Endodermal cell (in vitro differentiated cells): ENCODE measurements at places on chromosomes 11 and 22. TPM values are rescaled to one million over a fixed set of nuclear protein-coding genes. Genes with fewer than 3 reads are reported as not detected.
A peak's percentile ranks its signal among the peaks of the same experiment; 100 is the strongest.

GRCh38 chr22:44668190-44668885 lies 33.7 kb upstream of the PRR5 start:
- H3K36me3 ChIP-seq, result no peaks in the 10 kb centered on the region
- H3K4me3 ChIP-seq, result peak overlapping the region; percentile 77
- H3K4me1 ChIP-seq, result no peaks in the 10 kb centered on the region
- H3K27me3 ChIP-seq, result peaks cover 11% of the 10 kb centered on the region
- H3K27ac ChIP-seq, result no peak overlapping the region
- DNase-seq, result peak; percentile 87

- H3K4me1 ChIP-seq, result no peaks in the 10 kb centered on the region
- DNase-seq, result peak; percentile 37
- H3K36me3 ChIP-seq, result no peaks in the 10 kb centered on the region
- H3K27ac ChIP-seq, result no peak overlapping the region
- peaks cover 6% of the 10 kb centered on the region for H3K27me3 ChIP-seq
Observed at GRCh38 chr11:129723146-129723760, 92.4 kb upstream of the TMEM45B start.

- H3K27me3 ChIP-seq, result no peaks in the 10 kb centered on the region
- no peaks in the 10 kb centered on the region for H3K4me1 ChIP-seq
- no peak for DNase-seq
Observed at GRCh38 chr11:81345609-81346008, 1388.1 kb downstream of the FAM181B start.

GRCh38 chr22:19743081-19743480 lies 17.5 kb upstream of the TBX1 start:
- no peak overlapping the region for H3K27ac ChIP-seq
- no peaks in the 10 kb centered on the region for H3K36me3 ChIP-seq

DNA sequence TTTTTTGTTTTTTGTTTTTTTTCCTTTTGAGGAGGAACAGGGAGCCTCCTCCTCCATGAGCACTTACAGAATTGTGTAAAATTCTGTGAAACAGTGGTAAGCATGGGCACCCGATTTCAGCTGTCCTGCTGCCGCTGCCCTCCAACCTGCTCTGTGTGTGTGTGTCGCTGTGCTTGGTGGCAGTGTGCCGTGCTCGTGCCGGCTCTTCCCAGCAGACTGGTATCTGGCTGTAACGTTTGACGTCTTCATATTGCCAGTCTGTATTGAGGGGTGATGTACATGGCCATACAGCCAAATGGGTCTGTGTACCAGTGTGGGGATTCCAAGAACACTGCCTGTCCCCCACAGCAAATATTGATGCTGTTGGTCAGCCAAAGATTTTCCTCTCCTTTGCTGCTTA lies 97.1 kb downstream of the CWC15 start:
- peak overlapping the region; percentile 19 for H3K27ac ChIP-seq
- DNase-seq, result peak; percentile 35
- no peak overlapping the region for H3K4me3 ChIP-seq

The ZNRF3 gene
- 14.0 to 19.8 TPM (median 18.7 TPM) in 3 replicates for total RNA-seq

- H3K27me3 ChIP-seq, result no peaks in the 10 kb centered on the region
- DNase-seq, result no peak
- H3K4me1 ChIP-seq, result no peaks in the 10 kb centered on the region
- H3K27ac ChIP-seq, result peak overlapping the region; percentile 4
- H3K4me3 ChIP-seq, result no peak overlapping the region
- no peaks in the 10 kb centered on the region for H3K36me3 ChIP-seq
Observed at GRCh38 chr22:27757928-27758525, 43.5 kb downstream of the MN1 start.

The FOLR2 gene
- total RNA-seq, result not detected in 2 replicates

DNA sequence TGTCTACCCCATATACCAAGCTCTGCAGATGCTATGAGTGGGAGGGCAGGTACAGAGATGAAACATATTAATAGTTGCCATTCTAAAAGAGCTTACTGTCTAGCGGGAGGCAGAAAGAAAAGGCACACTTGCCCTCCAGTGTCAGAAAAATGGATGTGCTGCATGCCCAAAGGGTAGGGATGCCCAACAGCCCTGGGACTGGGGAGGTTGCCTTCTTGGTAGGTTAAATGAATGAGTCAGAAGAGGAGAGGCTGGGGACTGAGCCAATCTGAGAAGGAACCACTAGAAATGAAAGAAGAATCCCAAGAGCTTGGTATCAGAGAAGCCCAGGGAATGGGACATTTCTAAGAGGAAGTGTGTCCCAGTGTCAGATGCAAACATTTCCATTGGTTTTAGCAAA lies 1.2 kb downstream of the BIRC3 start:
- no peaks in the 10 kb centered on the region for H3K36me3 ChIP-seq
- peaks cover 30% of the 10 kb centered on the region for H3K27me3 ChIP-seq
- no peak overlapping the region for H3K4me3 ChIP-seq
- no peak overlapping the region for H3K27ac ChIP-seq

GRCh38 chr11:45507916-45508315 lies 157.5 kb downstream of the CHST1 start:
- H3K27me3 ChIP-seq, result no peaks in the 10 kb centered on the region
- no peak overlapping the region for H3K27ac ChIP-seq
- no peaks in the 10 kb centered on the region for H3K4me1 ChIP-seq
- H3K36me3 ChIP-seq, result no peaks in the 10 kb centered on the region

The PHLDA2 gene
- total RNA-seq, result 5.1 and 7.3 TPM in 2 replicates

The RELA gene
- total RNA-seq, result 34.1 and 40.2 TPM in 2 replicates

GRCh38 chr11:35986947-35987346 lies 43.1 kb downstream of the LDLRAD3 start:
- H3K4me3 ChIP-seq, result no peak overlapping the region
- no peak for DNase-seq
- H3K27me3 ChIP-seq, result no peaks in the 10 kb centered on the region
- no peak overlapping the region for H3K27ac ChIP-seq
- H3K36me3 ChIP-seq, result no peaks in the 10 kb centered on the region

DNA sequence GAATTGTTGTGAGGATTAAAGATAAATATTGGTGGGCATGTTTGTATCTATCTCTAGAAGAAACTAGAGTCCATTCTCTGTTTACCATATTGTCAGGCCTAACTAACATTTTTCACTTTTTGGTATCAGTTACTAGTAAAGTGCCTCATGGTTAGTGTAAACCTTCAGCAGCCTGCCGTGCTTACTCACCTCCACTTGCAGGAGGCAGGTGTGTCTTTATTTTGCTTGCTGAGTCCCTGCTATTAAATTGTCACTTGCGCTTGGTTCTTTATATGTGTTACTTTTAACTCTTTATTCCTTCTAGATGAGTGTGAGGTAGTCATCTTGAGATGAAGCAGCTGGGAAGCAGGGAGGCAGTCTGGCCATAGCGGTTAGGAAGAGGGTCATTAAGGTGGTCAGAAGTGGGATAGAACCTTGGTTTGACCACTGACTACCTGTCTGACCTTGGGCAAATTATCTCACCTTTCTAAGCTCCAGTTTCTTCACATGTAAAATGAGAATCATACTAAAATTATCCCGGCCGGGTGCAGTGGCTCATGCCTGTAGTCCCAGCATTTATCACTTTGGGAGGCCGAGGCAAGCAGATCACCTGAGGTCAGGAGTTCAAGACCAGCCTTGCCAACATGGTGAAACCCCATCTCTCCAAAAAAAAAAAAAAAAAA lies 21.2 kb downstream of the PPP6R3 start:
- H3K4me1 ChIP-seq, result no peaks in the 10 kb centered on the region
- H3K36me3 ChIP-seq, result peaks cover 36% of the 10 kb centered on the region
- no peak overlapping the region for H3K27ac ChIP-seq
- no peaks in the 10 kb centered on the region for H3K27me3 ChIP-seq
- no peak overlapping the region for H3K4me3 ChIP-seq
- DNase-seq, result no peak

- H3K4me3 ChIP-seq, result no peak overlapping the region
- no peak overlapping the region for H3K27ac ChIP-seq
- H3K4me1 ChIP-seq, result no peaks in the 10 kb centered on the region
- H3K27me3 ChIP-seq, result no peaks in the 10 kb centered on the region
- H3K36me3 ChIP-seq, result no peaks in the 10 kb centered on the region
- DNase-seq, result no peak
Observed at GRCh38 chr11:60780065-60780464, 5.1 kb upstream of the MS4A10 start.

DNA sequence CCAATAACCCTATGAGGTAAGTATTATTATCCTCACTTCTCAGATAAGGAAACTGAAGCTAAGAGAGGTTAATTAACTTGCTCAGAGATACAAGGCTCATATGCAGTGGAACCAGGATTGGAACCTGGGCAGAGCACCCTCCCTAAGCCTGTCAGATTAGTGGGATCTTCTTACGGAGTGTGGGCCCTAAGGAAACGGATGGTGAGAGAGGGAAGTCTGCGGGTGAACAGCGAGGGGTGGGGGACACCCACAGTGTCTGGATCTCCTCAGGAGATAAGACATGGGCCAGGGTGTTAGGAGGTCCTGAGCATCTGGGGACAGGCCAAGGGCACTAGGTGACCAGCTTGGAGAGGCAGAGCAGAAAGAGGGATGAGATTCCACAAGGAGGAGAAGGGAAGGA lies 376.0 kb downstream of the CADM1 start:
- H3K4me3 ChIP-seq, result no peak overlapping the region
- H3K27me3 ChIP-seq, result peaks cover 8% of the 10 kb centered on the region
- H3K27ac ChIP-seq, result no peak overlapping the region
- DNase-seq, result no peak
- H3K4me1 ChIP-seq, result no peaks in the 10 kb centered on the region
- no peaks in the 10 kb centered on the region for H3K36me3 ChIP-seq

- H3K36me3 ChIP-seq, result no peaks in the 10 kb centered on the region
- H3K27ac ChIP-seq, result no peak overlapping the region
- H3K4me3 ChIP-seq, result no peak overlapping the region
Observed at GRCh38 chr11:83549984-83550667, 264.0 kb upstream of the CCDC90B start.

The MYBPC3 gene
- total RNA-seq, result 0.13 to 0.16 TPM in 2 of 3 replicates, not detected in the other

DNA sequence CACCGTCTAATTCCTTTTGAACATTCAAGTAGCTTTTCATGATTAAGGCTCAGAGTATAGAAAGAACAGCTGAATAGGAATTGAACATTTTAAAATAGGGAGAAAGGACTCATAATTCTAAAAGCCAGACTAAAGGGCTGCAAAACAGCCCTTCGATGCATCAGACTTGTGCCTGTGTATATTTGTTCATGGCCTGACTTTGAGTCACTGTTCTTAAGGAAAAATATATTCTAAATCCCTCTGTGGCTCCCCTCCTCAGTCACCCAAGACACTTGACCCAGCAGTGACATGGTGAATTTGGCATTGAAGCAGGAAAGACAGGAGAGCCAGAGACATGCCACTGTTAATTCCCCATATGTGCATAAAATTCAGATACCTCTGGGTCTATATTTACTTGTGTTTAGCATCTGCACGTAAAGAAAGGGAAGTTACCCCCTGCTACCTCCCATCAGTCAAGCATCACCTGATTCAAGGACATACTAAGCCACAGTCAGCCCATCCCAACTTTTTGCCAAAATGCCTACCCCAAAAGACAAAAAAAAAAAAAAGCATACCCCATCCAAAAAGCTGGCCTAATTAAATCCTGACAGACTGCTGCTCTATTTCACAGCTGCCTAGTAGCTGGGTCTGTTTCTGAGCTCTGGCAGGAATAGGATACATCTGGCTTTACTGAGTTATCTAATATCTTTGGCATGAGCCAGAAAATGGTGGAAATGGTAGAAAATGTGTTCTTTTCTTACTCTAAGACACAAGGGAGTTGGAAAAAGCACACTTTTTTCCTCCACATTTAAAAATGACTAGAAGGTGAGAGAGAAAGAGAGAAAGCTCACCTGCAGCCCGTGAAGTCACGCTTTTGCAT lies 93.5 kb downstream of the COMMD9 start:
- H3K27me3 ChIP-seq, result no peaks in the 10 kb centered on the region
- H3K4me3 ChIP-seq, result no peak overlapping the region

- no peak overlapping the region for H3K4me3 ChIP-seq
- no peak for DNase-seq
- H3K36me3 ChIP-seq, result no peaks in the 10 kb centered on the region
- peaks cover 4% of the 10 kb centered on the region for H3K4me1 ChIP-seq
- no peak overlapping the region for H3K27ac ChIP-seq
- H3K27me3 ChIP-seq, result peaks cover 30% of the 10 kb centered on the region
Observed at GRCh38 chr11:111010391-111011274, 234.9 kb upstream of the POU2AF2 start.

DNA sequence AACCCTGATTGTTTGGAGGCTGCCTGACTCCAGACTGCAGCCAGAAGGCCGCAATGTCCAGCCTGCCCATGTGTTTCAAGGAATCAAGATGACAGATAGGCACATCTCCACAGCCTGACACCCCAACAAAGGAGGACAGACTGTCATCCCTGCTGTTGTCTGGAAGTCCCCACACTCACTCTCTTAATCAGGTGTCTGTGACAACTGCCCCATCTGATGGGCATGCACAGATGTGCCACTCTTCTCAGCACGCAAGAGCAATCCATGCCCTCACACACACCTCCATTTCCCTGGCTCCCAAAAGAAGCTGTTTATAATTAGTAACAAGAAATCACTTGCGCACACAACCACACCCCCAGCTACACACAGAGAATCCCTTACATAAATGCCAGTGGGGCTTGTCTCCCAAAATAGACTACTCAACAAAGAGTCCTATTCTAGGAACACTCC lies 117.6 kb downstream of the C11orf58 start:
- H3K27ac ChIP-seq, result no peak overlapping the region
- H3K4me1 ChIP-seq, result peaks cover 47% of the 10 kb centered on the region

DNA sequence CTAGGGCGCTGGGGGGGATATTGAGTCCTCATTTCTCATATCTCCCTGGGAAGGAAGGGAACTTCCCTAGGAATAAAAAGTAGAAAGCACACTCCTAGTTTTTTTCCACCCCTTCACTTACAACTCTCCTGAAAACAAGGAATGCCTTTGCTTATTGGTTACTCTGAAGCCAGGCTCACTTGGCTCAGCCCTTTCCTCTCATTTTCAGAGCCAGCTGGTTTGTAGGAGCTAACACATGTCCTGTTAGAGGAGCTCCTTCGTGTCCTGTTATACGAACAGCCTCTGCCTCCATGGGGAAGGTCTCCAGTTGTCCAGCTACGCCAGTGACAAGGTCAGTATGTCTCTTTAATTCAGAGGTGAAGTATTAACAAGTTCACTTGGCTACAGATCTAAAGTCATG lies 17.6 kb downstream of the ALKBH8 start:
- no peak for DNase-seq
- no peak overlapping the region for H3K4me3 ChIP-seq
- H3K36me3 ChIP-seq, result peaks cover 24% of the 10 kb centered on the region
- H3K27ac ChIP-seq, result no peak overlapping the region
- no peaks in the 10 kb centered on the region for H3K27me3 ChIP-seq
- no peaks in the 10 kb centered on the region for H3K4me1 ChIP-seq

DNA sequence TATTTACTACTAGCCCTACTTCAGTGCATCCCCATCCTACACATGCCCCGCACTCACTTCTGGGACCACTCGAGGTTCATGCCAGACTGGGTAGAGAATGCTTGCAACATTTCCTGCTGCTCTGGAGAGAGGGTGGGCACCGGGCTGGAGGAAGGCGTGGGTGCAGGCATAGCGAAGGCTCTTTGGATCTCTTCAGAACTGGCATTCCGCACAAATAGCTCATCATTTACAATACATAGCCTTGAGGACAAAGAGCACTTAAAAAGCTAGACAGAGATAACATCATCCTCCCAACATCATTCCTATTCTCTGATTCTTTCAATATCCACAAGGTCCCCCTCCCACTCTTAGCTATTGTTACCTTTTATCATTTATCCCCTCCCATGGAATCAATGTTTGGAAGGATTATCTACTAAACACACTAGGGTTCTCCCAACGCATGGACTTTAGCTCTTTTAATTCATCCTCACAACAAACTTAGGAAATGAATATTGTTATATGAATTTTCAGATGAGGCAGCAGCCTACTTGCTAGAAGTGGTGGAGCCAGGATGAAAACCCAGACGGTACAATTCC lies 2.5 kb upstream of the TMEM223 start:
- no peak for DNase-seq
- no peaks in the 10 kb centered on the region for H3K4me1 ChIP-seq
- no peak overlapping the region for H3K27ac ChIP-seq
- H3K4me3 ChIP-seq, result no peak overlapping the region
- H3K36me3 ChIP-seq, result peaks cover 82% of the 10 kb centered on the region

GRCh38 chr11:83609191-83609590 lies 323.0 kb upstream of the CCDC90B start:
- no peaks in the 10 kb centered on the region for H3K36me3 ChIP-seq
- H3K27ac ChIP-seq, result no peak overlapping the region
- H3K27me3 ChIP-seq, result peaks cover 4% of the 10 kb centered on the region
